ENCODE measurements at places on chromosomes 7 and 10. TPM values are rescaled to one million over a fixed set of nuclear protein-coding genes. Genes with fewer than 3 reads are reported as not detected.

- no peaks in the 10 kb centered on the region for H3K27me3 ChIP-seq
- H3K4me1 ChIP-seq: no peaks in the 10 kb centered on the region
- no peak overlapping the region for H3K27ac ChIP-seq
- DNase-seq: no peak
- H3K36me3 ChIP-seq: no peaks in the 10 kb centered on the region
- H3K4me3 ChIP-seq: no peak overlapping the region
Observed at GRCh38 chr10:123548770-123549169, 117.4 kb upstream of the GPR26 start.

DNA sequence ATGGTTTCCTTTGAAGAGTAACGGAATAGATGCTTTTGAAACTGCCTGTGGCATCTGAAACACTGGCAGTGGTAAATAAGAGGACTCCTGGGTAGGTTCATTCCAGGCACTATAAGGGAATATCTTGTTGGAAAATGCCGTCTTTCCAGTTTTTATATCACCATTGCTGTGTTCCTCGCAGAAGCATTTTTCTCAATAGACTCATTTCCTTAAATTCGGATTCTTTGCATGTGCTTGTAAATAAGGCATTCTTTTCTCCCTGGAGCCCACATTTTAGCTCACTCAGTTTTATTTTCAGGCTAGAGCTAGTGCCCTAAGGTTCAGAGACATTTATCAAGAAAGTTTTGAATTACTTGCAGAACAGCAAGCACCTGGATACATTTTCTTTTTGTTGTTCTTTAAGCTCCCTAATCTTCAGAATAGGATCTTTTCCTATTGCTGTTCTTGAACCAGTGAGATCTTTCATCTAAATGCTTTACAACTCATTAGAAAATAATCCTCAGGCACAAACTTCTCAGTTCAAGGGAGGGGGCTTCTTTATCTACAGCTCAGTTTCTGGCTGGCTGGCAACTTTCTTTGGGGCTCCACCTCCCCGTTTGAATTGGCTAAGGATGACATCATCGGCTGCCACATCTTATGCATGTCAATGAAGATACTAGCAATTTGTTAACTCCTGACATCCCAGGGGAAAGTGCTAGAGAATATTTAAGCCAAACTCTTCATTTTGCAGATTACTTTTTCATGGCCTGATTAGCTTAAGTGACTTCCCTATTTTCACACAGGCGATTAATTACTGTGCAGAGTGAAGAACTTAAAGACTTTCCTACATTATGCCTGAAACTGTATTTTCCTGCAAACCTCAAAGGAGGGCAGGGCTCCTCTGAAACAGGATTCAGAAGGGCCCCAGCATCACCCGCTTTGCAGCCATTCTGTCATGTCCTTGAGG, 133.7 kb upstream of the RSU1 start:
- H3K4me3 ChIP-seq: no peak overlapping the region
- peak overlapping the region; percentile 17 for H3K27ac ChIP-seq
- H3K4me1 ChIP-seq: peaks cover 6% of the 10 kb centered on the region
- H3K27me3 ChIP-seq: no peaks in the 10 kb centered on the region
- DNase-seq: peak; percentile 38

GRCh38 chr7:90677486-90678404, 81.6 kb downstream of the CDK14 start:
- DNase-seq: no peak
- no peak overlapping the region for H3K4me3 ChIP-seq

Gene GIMAP4
- not detected for total RNA-seq

- no peak for DNase-seq
- H3K4me1 ChIP-seq: no peaks in the 10 kb centered on the region
- H3K27me3 ChIP-seq: no peaks in the 10 kb centered on the region
Observed at GRCh38 chr10:124066126-124066700, 27.2 kb downstream of the CHST15 start.

GRCh38 chr7:100964630-100965029, 4.7 kb upstream of the MUC12 start:
- no peak overlapping the region for H3K27ac ChIP-seq
- H3K36me3 ChIP-seq: no peaks in the 10 kb centered on the region
- H3K4me3 ChIP-seq: no peak overlapping the region
- peaks cover 39% of the 10 kb centered on the region for H3K27me3 ChIP-seq
- H3K4me1 ChIP-seq: no peaks in the 10 kb centered on the region

DNA sequence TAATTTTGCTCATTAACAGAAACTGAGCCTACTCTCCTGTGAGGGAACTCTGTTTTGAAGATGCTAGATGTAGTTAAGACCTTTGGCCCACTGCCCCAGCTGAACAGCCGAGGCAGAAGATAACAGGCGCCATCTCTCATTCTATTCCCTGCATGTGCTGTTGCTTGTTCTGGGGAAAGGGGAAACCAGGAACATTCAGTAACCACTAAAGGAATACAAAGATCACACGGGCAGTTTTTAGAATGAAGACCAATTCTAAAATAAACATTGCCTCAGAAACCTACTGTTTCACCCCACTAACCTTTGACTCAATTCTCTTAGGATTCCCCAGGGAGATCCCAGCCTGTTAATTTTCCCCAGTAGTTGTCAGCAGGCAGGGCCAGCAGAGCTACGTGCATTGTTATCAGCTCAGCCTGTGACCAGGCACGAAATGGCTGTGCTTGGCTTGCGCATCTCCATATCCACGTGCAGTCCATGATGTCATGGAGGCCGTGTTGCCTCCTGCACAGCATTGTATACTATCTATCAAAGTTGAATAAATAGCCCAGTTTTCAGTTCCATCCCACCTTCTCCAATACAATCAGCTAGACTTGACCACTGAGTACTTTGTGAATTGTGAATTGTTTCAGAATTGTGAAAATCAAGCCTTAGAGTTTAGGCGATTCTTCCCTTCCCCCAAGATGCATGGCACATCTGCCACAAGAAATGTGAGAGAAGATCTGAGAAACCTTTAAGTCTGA, 36.0 kb downstream of the ANK3 start:
- DNase-seq: peak; percentile 4
- peaks cover 2% of the 10 kb centered on the region for H3K27me3 ChIP-seq
- no peak overlapping the region for H3K4me3 ChIP-seq
- H3K4me1 ChIP-seq: peaks cover 2% of the 10 kb centered on the region
- H3K36me3 ChIP-seq: no peaks in the 10 kb centered on the region
- H3K27ac ChIP-seq: no peak overlapping the region

Gene CFTR
- total RNA-seq: under 0.01 TPM

GRCh38 chr7:67912437-67912836, 915.8 kb downstream of the TYW1 start:
- no peaks in the 10 kb centered on the region for H3K36me3 ChIP-seq
- no peak overlapping the region for H3K27ac ChIP-seq
- no peaks in the 10 kb centered on the region for H3K27me3 ChIP-seq
- no peak overlapping the region for H3K4me3 ChIP-seq
- no peak for DNase-seq
- no peaks in the 10 kb centered on the region for H3K4me1 ChIP-seq

Gene NYAP1
- total RNA-seq: 0.26 TPM

Gene C10orf53
- total RNA-seq: not detected

GRCh38 chr10:63068246-63068645, 64.9 kb upstream of the NRBF2 start:
- no peak overlapping the region for H3K27ac ChIP-seq
- H3K4me1 ChIP-seq: no peaks in the 10 kb centered on the region
- no peak overlapping the region for H3K4me3 ChIP-seq
- DNase-seq: peak; percentile 11

DNA sequence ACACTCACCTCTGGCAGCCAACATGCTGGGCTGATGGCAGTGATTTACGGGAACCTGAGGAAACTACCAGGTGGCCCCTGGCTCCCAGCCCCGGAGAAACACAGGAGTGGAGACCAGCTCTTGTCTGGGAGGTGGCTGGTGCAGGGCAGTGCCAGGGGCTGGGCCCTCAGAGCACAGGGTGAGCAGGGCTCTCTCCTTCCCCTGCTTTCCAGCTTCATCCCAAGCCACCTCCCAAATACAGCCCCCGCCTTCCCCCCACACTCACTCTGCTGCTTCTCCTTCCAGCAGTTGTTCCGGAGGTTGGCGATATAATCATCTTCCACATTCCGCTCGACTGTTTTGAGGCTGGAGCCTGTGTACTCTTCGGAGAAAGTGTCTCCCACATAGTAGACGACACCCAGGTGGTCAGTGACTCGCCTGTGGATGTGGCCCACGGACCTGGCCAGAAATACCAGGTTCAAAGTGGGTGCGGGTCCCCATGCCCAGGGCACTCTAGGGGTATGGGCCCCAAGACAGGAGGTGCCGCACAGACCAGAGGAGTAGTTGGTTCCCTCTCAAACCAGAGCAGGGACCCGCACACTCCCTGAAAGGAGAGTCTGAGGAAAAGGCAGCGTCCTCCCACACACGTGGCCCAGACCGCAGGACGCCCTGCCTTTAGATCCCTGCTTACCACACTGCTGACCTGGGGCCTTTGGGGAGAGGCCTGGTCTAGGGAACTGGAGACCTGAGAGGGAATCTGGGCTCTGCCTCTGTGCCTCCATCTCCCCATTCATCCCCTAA, 18.3 kb downstream of the DNAJB12 start:
- peak overlapping the region; percentile 83 for H3K27ac ChIP-seq
- no peaks in the 10 kb centered on the region for H3K27me3 ChIP-seq
- H3K36me3 ChIP-seq: peaks cover 24% of the 10 kb centered on the region
- no peak overlapping the region for H3K4me3 ChIP-seq
- DNase-seq: peak; percentile 27

DNA sequence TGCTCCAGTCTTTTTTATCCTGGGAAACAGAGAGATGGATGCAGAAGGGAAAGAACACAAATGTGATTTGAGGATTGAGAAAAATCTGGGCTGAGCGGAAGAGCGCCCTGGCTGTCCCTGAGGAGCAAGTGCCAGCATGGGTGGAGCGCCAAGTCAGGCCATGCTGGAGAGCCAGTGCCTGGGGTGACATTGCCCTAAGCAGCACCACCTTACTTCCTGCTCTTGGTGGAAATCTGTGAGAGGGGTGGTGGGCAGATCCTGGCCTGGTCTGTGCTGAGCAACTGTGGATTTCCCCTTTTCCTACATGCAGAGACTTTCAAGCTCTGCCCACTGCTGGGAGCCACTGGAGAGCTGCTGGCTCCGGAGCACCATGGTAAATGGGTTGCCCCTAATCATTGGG, 36.9 kb downstream of the DDIT4 start:
- no peaks in the 10 kb centered on the region for H3K27me3 ChIP-seq
- H3K27ac ChIP-seq: no peak overlapping the region
- H3K4me1 ChIP-seq: peaks cover 29% of the 10 kb centered on the region
- no peak overlapping the region for H3K4me3 ChIP-seq

- no peak overlapping the region for H3K27ac ChIP-seq
- H3K4me3 ChIP-seq: no peak overlapping the region
- H3K36me3 ChIP-seq: no peaks in the 10 kb centered on the region
- DNase-seq: peak; percentile 34
Observed at GRCh38 chr7:10156972-10157371, 816.7 kb upstream of the PHF14 start.

- no peaks in the 10 kb centered on the region for H3K27me3 ChIP-seq
- H3K36me3 ChIP-seq: no peaks in the 10 kb centered on the region
- peaks cover 9% of the 10 kb centered on the region for H3K4me1 ChIP-seq
Observed at GRCh38 chr10:130020651-130021382, 56.7 kb upstream of the EBF3 start.

- H3K27ac ChIP-seq: no peak overlapping the region
- no peaks in the 10 kb centered on the region for H3K36me3 ChIP-seq
- peaks cover 4% of the 10 kb centered on the region for H3K4me1 ChIP-seq
- no peak for DNase-seq
Observed at GRCh38 chr7:137396051-137396450, 52.5 kb upstream of the PTN start.

- no peaks in the 10 kb centered on the region for H3K4me1 ChIP-seq
- no peak overlapping the region for H3K27ac ChIP-seq
- H3K27me3 ChIP-seq: no peaks in the 10 kb centered on the region
- H3K4me3 ChIP-seq: no peak overlapping the region
- no peak for DNase-seq
- no peaks in the 10 kb centered on the region for H3K36me3 ChIP-seq
Observed at GRCh38 chr7:40972426-40972825, 730.5 kb downstream of the INHBA start.

Gene OPN4
- not detected for total RNA-seq

GRCh38 chr7:73909996-73910395, 49.0 kb downstream of the TMEM270 start:
- no peaks in the 10 kb centered on the region for H3K36me3 ChIP-seq
- no peak overlapping the region for H3K4me3 ChIP-seq
- DNase-seq: no peak
- no peaks in the 10 kb centered on the region for H3K27me3 ChIP-seq

Gene H2BK1
- total RNA-seq: not detected

Measured in fibroblast of lung (primary cell).